Bladder microvascular endothelial cell (primary cell): ENCODE measurements at places on chromosomes 3 and 15. TPM values are rescaled to one million over a fixed set of nuclear protein-coding genes. Genes with fewer than 3 reads are reported as not detected.

Gene CELF6
- total RNA-seq, result 0.06 TPM in 1 of 2 replicates, not detected in the other

Gene SERINC4
- total RNA-seq, result not detected in 2 replicates

Gene MEGF11
- total RNA-seq, result under 0.01 TPM in 1 of 2 replicates, not detected in the other

Gene TTLL13
- 0.06 TPM in 1 of 2 replicates, not detected in the other for total RNA-seq

Gene CPA3
- total RNA-seq, result 0.31 and 1.5 TPM in 2 replicates

Gene TP63
- under 0.01 and 0.31 TPM in 2 replicates for total RNA-seq

Gene CCDC9B
- total RNA-seq, result 10.8 and 36.9 TPM in 2 replicates

Gene ALDH1A2
- 2.6 and 18.9 TPM in 2 replicates for total RNA-seq

Gene ATP2B2
- total RNA-seq, result not detected in 2 replicates

Gene SPTBN5
- total RNA-seq, result 5.2 and 5.3 TPM in 2 replicates

Gene SLC2A2
- not detected in 2 replicates for total RNA-seq

Gene PIK3R4
- 25.3 and 49.0 TPM in 2 replicates for total RNA-seq

Gene CHP1
- 39.3 and 56.6 TPM in 2 replicates for total RNA-seq

Gene ZBTB47
- total RNA-seq, result 10.5 and 15.3 TPM in 2 replicates

Gene ARF4
- 88.4 and 164 TPM in 2 replicates for total RNA-seq

Gene NFKBIZ
- 9.9 and 63.2 TPM in 2 replicates for total RNA-seq
